HEK293T (cell line): ENCODE measurements at places on chromosomes 5 and 9.

DNA sequence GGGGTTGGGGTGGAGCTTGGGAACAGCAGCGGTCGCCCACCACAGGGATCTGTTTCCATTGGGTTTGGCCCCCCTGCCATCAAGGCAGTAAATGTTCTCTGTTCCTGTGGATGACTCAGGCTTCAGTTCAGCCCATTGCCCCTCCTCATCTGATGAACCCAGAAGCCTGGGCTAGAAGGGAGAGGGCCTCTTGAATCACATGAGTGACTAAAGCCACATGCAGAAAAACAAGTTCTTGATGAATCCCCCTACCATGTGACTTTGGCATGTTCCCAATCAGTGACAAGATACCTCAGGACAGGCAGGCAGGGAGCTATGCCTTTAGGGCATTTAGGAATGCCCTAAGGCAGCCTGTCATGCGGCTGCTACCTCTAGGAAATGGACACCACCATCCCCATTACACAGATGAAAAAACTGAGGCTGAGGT lies 2.5 kb downstream of the SH3PXD2B start:
- DNase-seq, result no peak

- no peak for DNase-seq
Observed at GRCh38 chr5:17426104-17426749, 71.8 kb upstream of the TAF11L2 start.

GRCh38 chr5:173119719-173120118 lies 24.6 kb upstream of the BNIP1 start:
- no peak for DNase-seq

DNA sequence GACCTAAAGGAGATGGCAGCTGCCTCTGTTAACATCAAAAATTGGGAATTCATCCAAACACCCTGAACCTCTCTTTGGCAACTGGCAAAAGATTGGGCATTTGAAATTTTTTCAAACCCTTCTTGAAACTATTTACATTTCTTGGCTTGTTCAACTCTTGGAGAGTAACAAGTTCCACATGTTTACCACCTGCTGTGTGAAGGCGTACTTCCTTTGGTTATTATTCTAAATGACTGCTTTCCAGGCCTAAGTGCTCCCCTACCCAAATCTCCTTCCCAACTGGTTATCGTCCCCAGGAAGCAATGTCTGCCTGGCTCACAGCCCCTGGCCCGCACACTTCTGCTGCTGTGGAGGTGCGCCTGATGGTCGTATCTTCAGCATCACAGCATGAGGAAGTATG lies 422.7 kb downstream of the DMAC1 start:
- no peak for DNase-seq

GRCh38 chr5:35908814-35909213 lies 29.6 kb downstream of the CAPSL start:
- DNase-seq, result no peak

DNA sequence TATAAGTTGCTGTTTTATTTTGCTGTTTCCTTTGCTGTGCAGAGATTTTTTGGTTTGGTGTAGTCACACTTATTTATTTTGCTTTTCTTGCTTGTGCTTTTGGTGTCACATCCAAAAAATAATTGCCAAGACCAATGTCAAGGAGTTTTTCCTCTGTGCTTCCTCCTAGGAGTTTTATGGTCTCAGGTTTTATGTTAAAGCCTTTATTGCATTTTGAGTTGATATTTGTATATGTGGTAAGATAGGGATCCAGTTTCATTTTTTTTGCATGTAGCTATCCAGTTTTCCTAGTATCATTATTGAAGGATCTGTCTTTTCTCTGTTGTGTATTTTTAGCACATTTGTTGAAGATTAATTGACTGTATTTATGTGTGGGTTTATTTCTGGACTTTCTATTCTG lies 210.6 kb downstream of the ARHGEF28 start:
- DNase-seq, result no peak

GRCh38 chr9:17528859-17529258 lies 50.0 kb upstream of the SH3GL2 start:
- DNase-seq, result no peak

GRCh38 chr9:73215249-73215648 lies 63.6 kb downstream of the ANXA1 start:
- DNase-seq, result no peak

- no peak for DNase-seq
Observed at GRCh38 chr9:26292943-26293342, 599.7 kb downstream of the CAAP1 start.

GRCh38 chr5:7991125-7991821 lies 122.3 kb downstream of the MTRR start:
- DNase-seq, result no peak

DNA sequence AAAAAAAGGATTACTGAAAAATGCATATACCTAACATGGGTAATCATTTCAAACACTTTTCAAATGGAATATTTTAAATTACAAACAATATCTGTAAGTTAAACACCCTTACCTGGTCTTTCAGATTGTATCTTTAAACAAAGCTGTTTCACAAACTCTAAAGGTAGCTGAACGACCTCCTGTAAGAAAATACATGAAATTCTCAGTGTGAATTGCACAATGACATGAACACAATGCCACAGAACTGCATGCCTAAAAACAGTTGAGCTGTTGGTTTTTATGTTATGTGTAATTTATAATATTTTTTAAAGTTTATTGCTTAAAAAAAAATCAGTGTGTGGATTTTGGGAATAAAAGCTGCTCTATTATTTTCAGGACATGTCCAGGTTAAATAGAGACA lies 17.5 kb downstream of the IPPK start:
- no peak for DNase-seq

DNA sequence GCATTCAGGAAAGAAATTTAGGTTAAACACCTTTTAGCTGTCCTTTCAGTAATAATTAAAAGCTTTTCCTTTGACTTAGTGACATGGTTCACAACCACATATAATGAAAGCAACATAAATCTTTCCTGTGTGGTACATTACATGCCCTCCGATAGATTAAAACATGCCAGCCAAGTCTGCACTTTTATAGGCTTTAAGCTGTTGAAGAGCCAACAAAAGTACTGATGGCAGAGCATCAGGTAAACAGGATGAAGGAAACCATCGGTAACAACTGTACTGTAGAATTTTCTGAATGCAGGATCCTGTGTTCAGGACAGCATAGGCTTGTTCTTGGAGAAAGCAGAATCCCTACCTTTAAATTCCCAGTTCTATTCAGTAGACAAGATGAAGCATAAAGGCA lies 226.6 kb downstream of the MLLT3 start:
- DNase-seq, result no peak

DNA sequence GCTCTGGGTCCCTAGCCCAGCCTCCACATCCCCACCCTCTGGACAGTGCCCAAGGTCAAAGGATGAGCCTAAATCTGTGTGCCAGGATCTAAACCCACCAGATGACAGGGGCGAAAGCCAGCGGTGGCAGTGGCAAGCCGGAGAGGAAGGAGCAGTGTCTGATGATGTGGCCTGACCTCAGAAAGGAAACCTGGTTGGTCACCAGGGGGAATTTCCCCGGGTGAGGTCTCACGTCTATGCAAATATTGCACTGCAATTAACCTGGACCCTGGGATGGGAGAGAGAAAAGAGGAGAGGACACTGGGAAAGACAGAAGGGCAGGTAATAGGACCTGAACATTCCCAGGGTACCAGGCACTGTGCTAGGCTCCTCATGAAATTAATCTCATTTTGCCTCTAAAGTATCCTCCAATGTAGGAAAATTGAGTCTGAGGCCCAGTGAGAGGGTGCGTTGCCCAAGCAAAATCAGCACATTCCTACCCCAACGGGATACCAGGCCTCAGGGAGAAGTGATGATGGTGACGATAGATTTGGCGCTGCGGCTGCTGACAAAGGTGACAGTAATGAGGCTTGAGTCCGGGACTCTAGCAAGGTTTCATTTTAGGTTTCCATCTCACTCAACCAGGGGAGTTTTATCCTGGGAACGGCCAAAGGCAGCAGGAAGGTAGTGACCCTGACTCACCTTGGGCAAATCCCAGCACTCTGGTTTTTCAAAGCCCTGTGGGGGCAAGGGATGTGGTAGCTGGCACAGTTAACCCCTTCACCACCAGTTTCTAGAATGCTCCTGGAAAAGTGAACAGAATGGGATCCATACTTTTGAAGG lies 13.4 kb upstream of the TNIP1 start:
- DNase-seq, result no peak

GRCh38 chr5:42875785-42876374 lies 64.2 kb upstream of the SELENOP start:
- DNase-seq, result no peak

DNA sequence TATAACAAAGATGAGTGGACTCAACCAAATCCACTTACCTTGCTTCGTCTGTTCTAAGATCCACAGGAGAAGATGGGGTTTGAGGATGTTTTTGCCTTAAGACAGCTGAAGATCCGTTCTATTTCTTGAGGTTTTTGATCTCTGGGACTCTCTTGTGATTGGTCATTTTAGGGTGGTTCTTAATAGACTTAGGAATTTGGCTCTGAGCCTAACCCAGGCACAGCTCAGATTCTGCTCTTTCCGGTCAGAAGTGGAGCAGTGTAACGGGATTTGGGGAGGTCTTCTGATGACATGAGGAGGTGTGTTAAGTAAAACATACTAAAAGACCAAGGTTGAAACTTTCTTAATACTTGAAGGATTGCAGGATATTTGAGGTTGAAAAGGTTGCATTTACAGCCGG lies 166.9 kb downstream of the DMRT2 start:
- DNase-seq, result no peak

- DNase-seq, result no peak
Observed at GRCh38 chr5:178786859-178787499, 56.5 kb upstream of the ZNF354A start.

GRCh38 chr5:162052676-162053075 lies 14.9 kb upstream of the GABRG2 start:
- no peak for DNase-seq

DNA sequence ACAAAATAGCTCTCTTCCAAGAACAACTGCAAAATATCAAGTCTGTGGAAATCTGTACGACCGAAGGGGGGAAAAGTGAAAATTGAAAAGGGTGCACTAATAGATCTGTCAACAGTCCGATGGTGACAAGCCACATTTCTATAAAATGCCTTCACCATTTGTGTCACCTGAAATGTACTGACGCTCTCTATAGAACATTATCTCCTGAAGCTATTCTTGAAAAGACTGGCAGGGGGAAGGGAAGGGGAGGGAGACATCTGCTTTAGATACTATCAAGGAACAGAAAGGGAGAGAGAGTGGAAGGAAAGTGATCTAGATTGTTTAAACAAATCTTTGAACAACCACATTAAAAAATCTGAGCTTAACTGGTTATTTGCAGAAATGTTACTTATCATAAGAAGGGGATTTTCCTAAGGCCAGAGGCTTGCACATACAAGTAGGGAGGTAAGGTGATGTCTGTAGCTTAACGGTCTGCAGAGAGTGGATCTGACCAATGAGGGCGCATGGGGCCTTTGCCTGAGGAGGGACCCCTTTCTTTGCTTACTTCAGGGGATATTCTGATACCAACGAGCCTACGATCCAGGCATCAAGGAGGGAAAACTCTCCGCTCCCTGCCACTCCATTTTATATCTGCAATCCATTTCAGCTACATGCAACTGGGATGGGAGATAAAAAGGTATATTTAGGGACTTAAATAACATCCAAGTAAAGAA lies 92.1 kb downstream of the CRB2 start:
- no peak for DNase-seq

- no peak for DNase-seq
Observed at GRCh38 chr5:76620166-76620565, 3.0 kb downstream of the F2RL2 start.
